ENCODE measurements at places on chromosomes 4 and X.

GRCh38 chrX:44025555-44025954, 52.4 kb upstream of the NDP start:
- DNase-seq, result no peak

GRCh38 chrX:139094671-139095592, 383.4 kb upstream of the FGF13 start:
- DNase-seq, result no peak

- DNase-seq, result no peak
These were observed 76.7 kb downstream of the MANBA start for GRCh38 chr4:102683881-102684609.

DNA sequence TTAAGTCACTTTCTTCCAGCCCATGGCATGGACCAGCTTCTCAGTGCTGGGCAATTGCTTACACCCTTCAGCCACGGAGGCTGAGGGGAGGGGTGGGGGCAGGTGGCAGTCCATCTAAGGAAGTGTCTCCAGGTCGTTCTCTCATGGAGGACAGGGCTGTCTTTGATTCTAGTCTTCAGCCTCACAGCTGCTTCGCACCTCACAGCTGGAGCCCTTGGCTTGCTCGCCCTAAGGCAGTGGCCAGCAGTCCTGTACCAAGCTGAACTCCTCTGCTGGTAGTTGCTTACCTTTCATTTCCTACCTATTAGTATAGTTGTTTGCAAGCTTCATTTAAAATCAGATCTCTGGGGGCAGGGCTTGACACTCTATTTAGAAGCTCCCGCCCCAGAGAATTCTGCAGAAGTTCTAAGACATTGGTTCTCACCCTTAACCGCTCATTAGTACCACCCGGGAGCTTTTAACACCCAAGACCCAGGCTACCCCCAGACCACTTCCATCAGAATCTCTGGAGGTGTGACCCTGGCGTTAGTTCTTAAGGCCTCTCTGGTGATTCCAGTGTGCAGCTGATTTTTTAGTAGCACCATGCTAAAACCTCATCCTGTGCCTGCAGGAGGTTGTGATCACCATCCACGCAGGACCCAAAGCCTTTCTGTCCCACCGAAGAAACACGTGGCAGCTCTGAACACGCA, 386.8 kb downstream of the UNC5C start:
- no peak for DNase-seq

GRCh38 chrX:115402299-115402698, 112.8 kb downstream of the LUZP4 start:
- DNase-seq, result no peak

DNA sequence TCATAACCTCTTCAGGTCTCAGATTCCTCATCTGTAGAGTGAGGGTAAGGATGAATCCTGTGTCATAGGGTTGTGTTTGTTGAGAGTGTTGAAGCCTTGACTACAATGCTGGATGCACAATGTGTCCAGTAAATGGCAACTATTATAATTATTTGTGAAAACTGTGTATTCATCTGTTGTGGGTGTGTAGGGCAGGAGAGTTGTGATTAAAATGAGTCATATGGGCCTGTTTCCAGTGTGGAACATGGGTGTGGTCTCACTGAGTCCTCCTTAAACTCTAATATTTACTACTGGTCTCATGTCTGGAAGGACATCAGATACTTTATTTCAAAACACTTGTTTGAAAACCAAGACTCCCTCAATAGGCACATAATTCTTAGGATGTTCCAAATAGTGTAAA, 208.5 kb upstream of the CASK start:
- DNase-seq, result no peak

DNA sequence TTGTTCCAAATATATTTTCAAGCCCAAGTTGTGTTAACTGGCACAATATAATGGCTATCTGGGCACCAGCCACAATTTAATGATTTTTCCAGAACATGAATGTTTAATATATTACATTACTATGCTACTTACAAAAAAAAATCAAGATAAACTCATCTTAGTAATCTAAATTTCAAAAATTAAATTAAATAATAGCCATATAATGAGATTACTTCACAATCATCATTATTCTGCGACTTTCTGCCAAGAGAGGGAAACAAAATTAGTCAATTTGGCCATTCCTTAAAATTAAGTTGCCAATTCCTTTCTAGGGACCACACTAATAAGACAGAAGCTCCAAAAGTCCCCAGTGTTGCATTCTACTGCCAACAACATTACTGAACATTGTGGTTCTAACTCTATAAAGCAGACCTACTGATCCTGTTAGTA, 7.5 kb downstream of the NEK1 start:
- no peak for DNase-seq

- DNase-seq, result no peak
These were observed 1662.1 kb upstream of the TENM3 start for GRCh38 chr4:180581061-180581460.

- DNase-seq, result no peak
These were observed 29.7 kb upstream of the FGF2 start for GRCh38 chr4:122796801-122797404.

DNA sequence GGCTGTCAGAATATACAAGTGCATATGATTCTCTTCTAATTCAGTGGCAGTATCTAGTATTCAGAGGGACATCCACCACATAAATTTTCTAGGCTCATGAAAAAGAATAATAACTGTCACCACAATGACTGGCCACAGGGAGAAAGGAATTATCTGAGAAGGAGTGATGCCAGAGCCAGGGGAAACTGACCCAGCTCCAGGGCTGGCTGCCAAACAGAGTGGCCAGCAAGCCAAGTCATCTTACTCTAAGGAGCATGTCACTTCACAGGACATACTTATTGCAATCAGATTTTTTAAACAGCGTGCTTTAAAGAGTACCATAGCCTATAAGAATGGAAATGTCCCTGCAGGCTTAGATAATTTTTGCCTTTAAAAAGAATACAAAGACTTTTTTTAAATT, 5.8 kb upstream of the SEPTIN11 start:
- no peak for DNase-seq

DNA sequence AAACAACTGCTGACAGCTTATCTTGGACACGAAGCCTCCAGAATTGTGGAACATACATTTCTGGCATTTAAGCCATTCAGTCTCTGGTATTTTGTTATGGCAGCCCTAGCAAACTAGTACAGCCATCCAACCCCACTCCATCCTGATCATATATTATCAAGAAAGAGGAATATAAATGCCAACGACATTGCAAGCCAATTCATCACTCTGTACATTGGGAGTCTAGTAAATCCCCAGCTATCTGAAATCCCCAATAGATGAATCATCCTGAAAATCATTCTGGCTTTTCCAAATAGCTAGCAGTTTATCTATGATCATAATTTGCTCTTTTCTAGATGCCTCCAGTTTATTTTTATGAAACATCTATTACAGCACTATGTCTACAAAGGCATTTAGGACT, 41.1 kb downstream of the FRMD7 start:
- no peak for DNase-seq

GRCh38 chr4:65007841-65008439, 598.7 kb upstream of the TECRL start:
- no peak for DNase-seq

DNA sequence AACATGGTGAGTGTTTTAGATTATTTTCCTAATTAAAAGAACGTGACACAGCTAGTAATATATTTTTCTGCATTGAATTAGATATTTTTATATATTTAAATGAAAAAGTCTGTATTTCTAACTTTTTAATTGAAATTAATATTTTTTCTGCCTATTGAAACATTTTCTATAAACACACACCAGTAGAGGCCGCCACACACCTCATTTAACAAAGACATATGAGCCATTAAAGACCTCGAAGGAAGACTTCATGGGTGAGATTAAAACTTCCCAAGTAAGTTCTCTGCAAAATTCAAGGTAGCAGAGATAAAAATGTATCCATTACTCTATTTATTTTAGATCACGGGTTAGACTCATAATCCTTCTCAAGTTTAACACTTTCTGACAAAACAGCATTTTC, 8.3 kb downstream of the SLITRK2 start:
- no peak for DNase-seq

- no peak for DNase-seq
These were observed 48.1 kb upstream of the HMX1 start for GRCh38 chr4:8919651-8920288.

- no peak for DNase-seq
These were observed 102.9 kb downstream of the GRXCR1 start for GRCh38 chr4:42995343-42995944.

DNA sequence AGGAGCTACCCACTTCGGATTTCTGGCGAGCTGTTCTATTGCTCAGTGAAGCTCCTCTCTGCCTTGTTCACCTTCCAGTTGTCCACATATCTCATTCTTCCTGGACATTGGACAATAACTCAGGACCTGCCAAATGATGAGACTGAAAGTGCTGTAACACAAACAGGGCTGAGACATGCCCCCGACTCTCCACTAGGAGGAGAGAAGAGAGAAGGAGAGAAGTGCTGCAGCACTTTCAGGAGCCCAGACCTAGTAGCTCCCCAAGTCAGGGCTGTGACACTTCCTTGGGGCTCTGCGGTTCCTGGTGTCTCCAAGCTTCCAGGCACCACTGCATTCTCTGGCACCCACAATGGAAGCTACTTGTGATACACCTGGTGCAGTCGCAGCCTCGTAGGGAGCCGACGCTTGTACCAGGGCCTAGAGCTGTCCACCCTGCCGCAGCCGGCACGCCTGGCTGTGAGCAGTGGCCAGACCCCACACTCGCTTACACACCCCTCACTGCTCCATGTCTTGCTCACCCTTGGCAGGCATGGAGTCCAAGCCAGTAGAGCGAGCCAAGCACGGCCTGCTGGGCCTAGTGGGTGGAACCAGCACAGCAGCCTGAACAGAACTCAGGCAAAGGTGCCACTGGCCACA, 234.9 kb downstream of the TECRL start:
- no peak for DNase-seq

GRCh38 chr4:95159384-95159783, 389.4 kb downstream of the UNC5C start:
- no peak for DNase-seq

GRCh38 chrX:109679820-109680219, 53.2 kb downstream of the ACSL4 start:
- DNase-seq, result no peak

DNA sequence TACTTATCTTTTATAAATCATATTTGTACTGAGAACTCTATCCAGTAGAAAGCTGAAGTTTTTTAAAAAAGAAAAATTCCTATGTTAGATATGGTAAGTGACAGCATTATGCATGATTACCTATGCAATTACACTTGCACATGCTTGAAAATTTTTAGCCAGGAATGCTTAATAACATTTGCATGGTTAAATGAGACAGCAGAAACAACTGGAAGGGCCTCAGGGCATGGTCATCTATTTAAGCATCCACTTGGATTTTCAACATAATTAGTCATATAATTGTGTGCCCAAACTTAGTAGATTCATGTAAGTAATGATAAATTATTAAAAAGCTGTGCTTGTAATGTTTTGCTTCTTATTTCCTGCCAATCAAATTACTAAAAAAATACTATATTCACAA, 151.9 kb downstream of the TTC29 start:
- DNase-seq, result no peak

DNA sequence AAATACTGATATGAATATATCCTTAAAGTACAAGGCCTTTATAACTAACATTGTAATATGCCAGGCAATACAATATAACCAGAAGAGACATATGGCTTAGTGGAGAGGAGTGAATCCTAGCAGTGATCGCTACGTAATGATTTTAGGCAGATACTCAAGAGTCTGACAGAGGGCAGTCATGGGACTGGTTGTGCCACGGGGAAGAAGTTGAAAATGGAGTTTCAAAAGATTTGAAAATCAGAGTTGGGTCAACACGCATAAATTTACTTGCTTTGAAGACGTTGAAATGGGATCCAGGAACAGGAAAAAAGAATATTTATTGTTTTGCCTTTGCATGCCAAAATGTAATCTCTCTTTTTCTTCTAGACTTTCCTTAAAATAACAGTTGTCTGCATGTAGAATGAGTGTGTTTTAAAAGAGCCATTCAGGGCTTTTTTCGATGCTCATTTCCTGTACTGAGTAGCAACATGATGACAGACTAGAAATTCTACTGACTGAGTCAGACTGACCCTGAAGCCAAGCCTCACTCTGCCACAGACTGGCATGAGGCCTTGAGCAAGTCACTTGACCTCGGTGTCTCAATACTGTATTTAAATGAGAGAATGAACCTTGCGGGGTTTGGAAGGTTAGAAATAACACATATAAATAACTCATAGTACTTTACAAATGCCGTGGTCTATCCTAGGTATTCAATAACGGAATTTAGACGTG, 8.1 kb upstream of the SMS start:
- DNase-seq, result no peak

Measured in stimulated activated CD8-positive, alpha-beta memory T cell treated with anti-CD3 and anti-CD28 coated beads, Interleukin-4, amount 100 ng/mL, for 24 hours (primary cell).